Pancreas (tissue), 10 donors: ENCODE measurements at places on chromosomes 12 and 14. TPM values are rescaled to one million over a fixed set of nuclear protein-coding genes. Genes with fewer than 3 reads are reported as not detected.

GRCh38 chr14:78412475-78412874 lies 242.3 kb downstream of the NRXN3 start:
- no peak for DNase-seq

GRCh38 chr12:1668833-1669543 lies 21.9 kb upstream of the ADIPOR2 start:
- no peak for DNase-seq

GRCh38 chr12:18479256-18479655 lies 217.9 kb downstream of the PIK3C2G start:
- no peak for DNase-seq

DNA sequence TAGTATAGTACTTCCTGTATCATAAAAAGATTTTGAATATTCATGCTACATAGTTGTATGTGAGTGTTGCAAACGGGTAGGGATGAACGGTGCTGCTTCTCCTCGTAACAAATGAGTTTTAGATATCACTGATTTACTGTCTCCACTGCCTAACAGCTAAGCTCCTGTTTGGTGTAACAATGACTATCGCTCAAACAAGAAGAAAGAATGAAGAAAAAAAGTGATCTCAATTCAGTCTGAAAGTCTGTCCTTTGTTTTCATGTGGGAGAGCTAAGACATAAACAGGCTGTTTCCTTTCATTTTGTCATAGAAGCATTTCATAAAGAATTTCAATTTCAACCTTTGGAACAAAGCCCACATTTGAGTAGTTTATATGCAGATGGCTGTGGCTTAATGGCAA lies 26.1 kb upstream of the RTRAF start:
- no peak for DNase-seq

Gene TCL1B
- not detected for total RNA-seq

GRCh38 chr12:42145197-42145549 lies 499 bp upstream of the GXYLT1 start:
- no peak for DNase-seq

- no peak for DNase-seq
Observed at GRCh38 chr12:53333845-53334244, 2.3 kb downstream of the SP7 start.

DNA sequence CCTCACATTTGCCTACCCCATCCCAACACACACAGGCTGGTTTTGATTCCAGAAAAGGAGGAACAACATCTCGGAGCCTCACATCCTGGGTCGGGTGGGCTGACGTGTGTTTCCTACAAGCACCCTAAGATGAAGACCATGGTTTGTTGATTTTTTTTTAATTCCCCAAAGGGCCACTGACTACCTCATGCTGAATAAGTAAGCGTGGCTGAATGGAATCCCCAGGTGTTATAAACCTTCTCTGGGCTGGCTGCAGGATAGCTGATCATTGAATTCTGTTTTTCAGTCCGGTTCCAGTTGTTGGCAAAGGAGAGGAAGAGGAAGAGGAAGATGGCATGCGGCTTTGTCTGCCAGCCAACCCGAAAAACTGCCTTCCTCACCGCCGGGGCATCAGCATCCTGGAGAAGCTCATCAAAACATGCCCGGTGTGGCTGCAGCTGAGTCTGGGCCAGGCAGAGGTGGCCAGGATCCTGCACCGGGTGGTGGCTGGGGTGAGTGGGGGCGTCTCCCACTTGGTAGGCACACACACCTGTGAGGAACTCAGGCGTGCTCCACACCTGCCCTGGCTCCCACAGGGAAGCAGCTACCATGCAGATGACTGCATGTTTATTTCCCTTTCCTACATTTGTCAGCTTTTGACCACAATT lies 42.0 kb downstream of the RIN3 start:
- peak; percentile 42 for DNase-seq

Gene KRT81
- total RNA-seq = not detected
